ENCODE measurements at places on chromosomes 7 and 10.
A peak's percentile ranks its signal among the peaks of the same experiment; 100 is the strongest.

GRCh38 chr7:106626376-106627164, 34.4 kb downstream of the CCDC71L start:
- no peak for DNase-seq

DNA sequence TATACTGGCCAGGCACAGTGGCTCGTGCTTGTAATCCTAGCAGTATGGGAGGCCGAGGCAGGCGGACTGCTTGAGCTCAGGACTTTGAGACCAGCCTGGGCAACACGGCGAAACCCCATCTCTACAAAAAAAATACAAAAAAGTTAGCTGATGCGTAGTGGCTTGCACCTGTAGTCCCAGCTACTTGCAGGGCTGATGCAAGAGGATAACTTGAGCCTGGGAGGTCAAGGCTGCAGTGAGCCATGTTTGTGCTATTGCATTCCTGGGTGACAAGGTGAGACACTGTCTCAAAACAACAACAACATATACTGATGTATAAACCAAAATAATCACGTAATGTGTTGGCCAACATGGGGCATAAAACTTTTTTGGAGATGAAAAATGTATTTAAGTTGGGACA, 6.4 kb upstream of the NPM3 start:
- no peak for DNase-seq

- no peak for DNase-seq
Measured at GRCh38 chr7:108308276-108308675, 148.0 kb downstream of the NRCAM start.

GRCh38 chr7:23385140-23385539, 85.2 kb downstream of the IGF2BP3 start:
- no peak for DNase-seq

DNA sequence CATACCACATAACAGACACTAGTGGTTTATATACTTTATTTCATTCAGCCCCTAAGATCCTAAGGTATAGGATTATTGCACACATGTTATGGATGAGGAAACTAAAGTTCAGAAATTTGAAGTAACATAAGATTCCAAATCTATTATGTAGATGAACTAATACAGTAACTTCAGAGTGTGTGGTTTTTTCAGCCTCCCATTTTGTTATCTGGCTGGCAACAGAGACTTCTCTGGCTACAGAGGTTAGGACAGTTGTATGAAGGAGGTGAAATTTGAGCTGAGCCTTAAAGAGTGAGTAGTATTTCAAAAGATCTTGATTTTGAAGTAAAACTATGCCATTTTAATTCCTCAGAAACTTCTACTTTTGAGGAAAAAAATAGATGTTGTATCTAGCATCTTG, 125.4 kb downstream of the MAPK8 start:
- no peak for DNase-seq

- DNase-seq: peak; percentile 32
Measured at GRCh38 chr10:68560186-68560942, at the start of gene TET1. TSS of gene TET1 (plus strand) at chr10:68560337. CDS start at chr10:68572339, 12,002 bp downstream.

DNA sequence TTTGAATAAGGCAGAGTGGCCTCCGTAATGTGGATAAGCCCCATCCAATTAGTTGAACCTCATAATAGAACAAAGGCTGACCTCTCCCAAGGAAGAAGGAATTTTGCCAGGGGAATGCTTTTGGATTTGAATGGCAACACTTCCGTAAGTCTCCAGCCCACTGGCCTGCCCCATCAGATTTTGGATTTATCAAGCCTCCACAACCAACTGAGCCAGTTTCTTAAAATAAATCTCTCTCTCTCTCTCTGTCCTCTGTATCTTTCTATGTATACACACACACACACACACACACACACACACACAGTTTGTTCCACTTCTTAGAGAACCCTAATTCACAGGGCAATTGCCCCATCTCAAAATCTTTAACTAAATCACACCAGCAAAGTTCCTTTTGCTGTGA, 100.9 kb upstream of the CAV2 start:
- no peak for DNase-seq

DNA sequence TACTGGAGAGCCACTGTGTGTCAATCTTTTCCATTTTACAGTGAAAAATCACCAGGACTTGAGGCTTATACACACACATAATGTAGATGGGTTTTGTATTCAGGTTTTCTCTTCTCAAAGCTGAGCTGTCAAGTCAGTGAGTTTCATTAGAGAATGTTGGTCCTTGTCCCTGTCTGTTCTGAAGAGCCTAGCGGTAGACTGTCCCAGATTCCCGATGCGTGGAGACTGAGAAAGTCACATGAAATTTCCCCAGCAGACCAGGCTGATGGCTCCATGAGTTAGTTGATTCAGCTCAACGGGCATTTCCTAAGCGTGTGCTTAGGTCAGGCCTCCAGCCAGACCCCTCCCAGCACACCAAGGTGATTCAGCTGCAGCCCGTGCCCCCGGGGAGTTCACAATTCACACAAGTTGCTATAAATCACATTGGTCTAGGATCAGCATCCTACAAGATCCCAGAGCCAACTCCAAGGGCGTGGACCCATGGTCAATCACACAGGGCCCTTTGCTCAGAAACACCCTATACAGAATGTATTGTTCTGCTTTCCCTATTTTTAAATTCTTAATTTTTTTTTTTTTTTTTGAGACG, 17.2 kb downstream of the CHST15 start:
- DNase-seq: no peak

DNA sequence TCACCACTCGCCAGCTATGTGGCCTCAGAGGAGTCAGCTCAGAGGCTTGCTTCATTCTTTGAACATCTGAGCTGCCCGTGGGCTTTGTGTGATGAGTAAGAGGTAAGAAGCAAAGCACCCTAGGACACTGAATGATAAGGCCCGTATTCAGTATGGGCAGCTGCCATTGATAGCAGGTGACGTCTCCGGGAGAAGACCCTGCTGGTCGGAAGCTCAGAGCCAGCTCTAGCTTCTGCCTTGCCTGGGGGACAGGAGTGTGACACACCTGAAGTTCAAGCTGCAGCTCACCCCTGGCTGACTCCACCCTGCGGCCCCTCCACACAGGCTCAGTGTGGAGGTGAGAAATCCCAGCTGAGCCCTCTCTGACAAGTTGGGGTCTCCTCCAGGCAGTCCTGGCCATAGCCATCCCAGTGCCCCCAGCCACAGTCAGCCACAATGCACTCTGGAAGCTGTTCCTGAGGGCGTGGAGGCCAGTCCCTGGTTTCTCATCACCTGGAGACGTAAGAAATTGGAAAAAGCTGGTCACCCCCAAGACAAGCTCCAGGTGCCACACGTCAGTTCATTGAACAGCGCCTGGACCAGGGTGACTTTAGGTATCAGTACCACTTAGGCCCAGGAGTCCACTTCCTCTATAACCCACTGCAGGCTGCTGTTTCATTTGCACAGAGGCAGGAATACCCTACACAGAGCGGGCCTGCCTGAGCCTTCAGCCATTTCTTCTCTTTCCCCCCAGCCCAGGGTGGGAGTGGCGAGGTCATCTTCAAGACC, 164.9 kb upstream of the RHEB start:
- no peak for DNase-seq

- DNase-seq: no peak
Measured at GRCh38 chr10:31341552-31341951, 22.5 kb downstream of the ZEB1 start.

GRCh38 chr10:119783665-119784027, 57.8 kb downstream of the INPP5F start:
- DNase-seq: no peak

GRCh38 chr7:35384761-35385700, 131.1 kb upstream of the TBX20 start:
- DNase-seq: no peak

DNA sequence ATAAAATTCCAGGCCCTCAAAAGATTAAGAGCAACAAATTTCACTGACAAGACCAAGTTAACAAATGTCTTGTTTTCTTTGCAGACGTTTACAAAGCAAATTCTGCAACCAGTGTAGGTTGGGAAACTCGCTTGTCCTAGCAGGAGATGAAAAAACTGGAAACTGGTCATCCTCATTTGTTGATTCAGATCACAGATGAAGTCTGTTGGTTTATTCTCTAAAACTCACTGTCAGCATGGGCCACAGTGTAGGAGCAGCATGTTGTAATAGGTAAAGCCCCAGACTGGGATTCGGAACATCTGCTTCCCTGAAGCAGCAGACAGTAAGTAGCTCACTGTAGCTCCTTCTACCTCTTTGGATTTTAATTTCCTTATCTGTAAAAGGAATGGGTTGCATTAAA, 31.5 kb downstream of the PANK1 start:
- no peak for DNase-seq

GRCh38 chr7:34900891-34901513, 136.3 kb downstream of the DPY19L1 start:
- DNase-seq: no peak

GRCh38 chr7:82559193-82559805, 115.7 kb upstream of the CACNA2D1 start:
- DNase-seq: no peak

DNA sequence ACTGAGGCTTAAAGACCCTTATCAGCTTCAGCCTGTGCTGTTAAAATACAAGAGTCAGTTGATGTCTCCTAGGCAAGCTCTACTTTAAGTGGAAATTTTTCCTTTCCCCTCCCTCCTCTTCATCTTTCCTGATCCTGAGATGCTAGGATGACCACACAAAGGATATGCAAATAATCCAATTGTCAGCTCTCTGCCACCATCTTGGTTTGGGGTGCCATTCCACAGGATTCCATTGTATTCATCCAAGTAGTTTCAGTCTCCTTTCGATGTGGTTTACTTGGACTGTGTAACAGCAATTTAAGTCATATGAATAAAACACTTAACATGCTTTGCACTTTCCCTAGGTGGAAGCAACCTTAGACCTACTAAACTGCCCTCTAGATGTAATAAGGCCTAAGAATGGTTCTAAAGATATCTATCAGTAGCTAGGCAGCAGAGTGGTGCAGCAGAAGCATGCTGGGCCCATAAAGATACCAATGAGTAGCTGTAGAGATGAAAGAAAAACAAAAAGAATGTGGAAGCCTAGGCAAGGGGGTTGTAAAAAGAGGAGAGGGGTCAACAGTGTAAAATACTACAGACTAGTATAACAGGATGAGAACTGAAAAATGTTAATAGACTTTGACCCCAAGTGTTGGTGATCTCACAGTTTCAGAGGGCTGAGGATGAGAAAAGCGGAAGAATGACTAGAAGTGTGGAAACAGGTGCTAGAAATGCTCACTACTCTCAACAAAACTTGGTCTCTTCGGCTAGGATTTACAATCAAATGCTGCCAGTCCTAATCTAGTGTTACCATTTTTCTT, 2.4 kb upstream of the CFAP69 start:
- no peak for DNase-seq

DNA sequence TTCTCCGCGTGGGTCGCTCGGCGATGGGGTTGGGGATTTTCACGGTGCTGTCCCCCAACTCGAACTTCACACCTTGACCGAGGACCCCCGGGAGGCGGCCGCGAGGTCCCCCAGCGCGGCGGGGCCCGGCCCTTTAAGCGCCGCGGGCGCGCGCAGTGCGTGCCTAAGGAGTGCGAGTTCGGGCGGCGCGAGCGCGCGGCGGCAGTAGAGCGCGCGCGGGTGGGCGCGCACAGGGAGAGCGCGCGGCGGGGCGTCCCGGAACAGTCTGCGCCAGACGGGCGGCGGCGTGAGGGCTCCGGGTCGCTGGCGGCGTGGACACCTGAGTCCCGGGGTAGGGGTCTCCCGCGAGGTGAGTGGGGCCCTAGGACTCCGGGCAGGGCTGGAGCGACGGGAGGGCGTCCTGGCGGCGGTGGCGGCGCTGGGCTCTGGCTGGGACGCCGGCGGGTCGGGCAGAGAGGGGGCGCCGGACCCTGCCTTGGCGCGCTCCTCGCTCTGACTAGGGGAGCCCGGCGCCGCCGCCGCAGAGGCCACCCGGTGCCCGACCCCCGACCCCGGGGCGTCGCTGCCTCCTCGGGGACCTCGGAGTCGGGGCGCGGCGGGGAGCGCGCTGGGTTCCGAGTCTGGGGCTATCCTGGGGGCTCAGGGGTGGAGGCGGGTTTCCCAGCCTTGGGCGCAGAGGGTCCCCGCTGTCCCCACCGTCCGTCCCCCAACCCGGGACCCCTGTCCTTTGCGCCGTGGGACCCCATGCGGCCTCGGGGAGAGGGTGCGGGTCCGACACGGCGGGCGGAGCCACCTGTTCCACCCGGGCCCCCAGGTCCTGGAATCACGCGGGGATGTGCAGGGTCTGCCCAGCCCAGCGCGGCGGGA, at the start of gene PROSER2:
Gene PROSER2, plus strand, starts transcription at position 235 of the 867 bp plus-strand sequence. CDS start 28,722 bp downstream, outside the sequence.
- no peak for DNase-seq

DNA sequence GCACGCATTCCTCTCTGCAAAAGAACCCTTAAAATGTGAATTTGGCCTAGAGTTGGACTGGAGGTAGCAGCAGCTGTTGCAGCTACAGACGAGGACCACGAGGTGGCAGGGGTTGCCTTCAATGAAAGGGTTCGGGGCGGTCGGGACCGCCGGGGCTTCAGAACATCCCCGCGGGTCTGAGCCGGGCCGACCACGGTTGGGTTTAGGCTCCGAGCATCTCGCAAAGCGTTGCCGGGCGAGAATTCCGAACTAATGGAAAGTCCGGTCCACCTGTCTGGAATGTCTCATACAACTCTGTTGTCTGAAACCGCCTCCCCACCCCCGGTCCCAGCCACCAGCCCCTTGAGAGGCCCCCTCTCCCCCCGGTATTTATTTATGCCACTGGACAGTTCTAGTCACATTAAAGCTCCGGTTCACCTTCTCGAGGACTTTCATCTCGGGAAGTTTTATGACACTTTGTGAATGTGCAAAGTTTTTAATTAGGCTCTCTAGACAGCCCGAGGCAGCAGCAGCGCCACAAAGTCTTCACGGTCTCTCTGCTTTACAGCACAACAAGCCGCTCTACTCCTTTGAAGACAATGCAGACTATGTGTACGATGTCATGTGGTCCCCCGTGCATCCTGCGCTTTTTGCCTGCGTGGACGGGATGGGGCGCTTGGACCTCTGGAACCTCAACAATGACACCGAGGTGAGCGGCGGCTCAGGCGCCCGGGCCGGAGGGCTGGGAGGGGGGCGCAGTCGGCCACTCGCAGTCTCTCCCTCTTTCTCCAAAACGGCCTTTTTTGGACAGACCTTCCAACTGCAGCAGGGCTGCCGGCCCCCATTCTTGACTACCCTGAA, 246.2 kb downstream of the SLC25A13 start:
- peak; percentile 27 for DNase-seq

- no peak for DNase-seq
Measured at GRCh38 chr10:132443605-132443982, 46.6 kb downstream of the PWWP2B start.

GRCh38 chr7:82760831-82761230, 317.3 kb upstream of the CACNA2D1 start:
- DNase-seq: no peak

GRCh38 chr7:158959021-158959717, 102.8 kb downstream of the DYNC2I1 start:
- no peak for DNase-seq

GRCh38 chr10:114328874-114329273, 75.4 kb downstream of the AFAP1L2 start:
- peak; percentile 42 for DNase-seq

DNA sequence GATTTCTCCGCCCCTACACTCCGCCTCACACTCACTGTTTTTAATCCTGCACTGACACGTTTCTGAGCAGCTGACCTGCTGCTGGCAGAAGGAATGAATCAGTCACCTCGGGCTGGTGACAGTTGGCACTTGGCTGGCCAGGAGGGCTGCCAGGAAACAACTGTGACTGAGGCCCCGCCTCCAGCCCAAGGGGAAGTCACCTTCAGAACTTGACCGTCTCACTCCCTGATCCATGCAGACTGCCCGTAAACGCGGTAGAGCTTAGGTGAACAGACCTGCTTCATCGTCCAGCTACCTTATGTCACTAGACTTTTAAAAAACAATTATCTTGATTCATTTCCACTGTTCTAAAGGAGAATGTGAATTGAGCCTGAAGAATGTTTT, 107.5 kb downstream of the DOCK1 start:
- peak; percentile 49 for DNase-seq

All from hypothalamus (tissue), 51 donors.